NCI-H510A (cell line): ENCODE measurements at places on chromosomes 4 and X.

GRCh38 chrX:124226129-124226528 lies 106.3 kb upstream of the TEX13D start:
- no peak for DNase-seq

DNA sequence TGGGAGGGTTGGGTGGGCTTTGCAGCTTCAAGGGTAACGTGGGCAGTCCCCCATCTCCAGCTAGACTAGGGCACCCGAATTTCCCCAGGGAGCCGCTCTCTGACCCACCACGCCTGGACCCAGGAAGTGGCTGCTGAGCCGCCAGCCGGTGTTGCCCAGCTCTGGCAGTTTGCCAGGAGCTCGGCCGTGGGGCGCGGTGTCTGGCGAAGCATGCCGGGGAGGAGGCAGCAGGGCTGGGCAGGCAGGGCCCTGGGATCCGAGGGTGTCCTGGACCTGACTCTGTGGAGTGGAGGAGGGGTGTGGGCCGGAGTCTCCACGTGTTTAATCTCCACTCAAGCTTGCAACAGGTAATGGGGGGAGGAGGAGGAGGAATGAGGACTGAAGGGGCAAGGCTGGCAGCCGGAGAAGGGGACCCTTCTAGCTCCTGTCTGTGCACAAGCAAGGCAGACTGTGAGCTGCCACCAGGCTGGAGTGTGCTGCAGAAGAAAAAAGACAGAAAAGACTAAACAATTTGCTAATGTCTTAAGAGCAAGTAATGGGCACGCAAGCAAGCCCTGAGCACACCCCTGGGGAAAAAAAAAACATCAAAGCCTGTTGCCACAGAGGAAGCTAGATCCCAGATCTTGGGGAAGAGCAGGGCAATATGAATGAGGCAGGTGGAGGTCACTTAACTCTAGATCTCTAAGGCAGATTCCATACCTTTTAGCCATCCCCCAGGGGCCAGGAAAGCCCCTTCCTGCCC lies 2.4 kb downstream of the LONRF3 start:
- peak; percentile 5 for DNase-seq

- DNase-seq: no peak
These were observed 43.6 kb upstream of the TLR3 start for GRCh38 chr4:186025408-186025690.

GRCh38 chrX:13179100-13179499 lies 134.7 kb upstream of the FAM9C start:
- no peak for DNase-seq

DNA sequence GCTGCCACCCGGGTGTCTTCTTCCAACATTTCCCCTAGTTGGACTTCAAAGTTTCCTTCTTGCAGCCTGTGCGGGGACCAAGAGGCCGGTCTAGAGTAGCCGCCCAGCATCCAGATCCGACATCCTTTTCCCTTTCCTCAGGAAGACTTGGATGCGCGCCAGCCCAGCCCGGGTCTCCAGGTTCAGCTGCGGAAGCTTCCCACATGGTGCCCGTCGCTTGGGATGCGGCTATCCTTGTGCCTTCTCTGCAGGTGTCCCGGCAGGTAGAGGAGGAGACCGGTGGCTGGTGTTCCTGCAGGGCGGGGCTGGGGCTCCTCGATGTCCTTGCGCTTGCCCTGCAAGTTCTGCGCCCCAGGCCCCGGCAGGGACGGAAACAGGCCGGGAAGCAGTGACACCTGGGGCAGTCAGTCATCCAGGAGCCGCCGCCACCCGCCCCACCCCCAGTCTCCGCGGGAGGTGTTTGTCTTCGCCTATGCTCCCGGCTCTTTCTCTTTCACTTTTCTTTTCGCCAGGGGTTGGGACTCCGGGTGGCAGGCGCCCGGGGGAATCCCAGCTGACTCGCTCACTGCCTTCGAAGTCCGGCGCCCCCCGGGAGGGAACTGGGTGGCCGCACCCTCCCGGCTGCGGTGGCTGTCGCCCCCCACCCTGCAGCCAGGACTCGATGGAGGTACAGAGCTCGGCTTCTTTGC lies at the start of gene IL15:
Gene IL15 (plus strand): TSS at position 502 of the 689 bp plus-strand sequence. CDS start 82,882 bp downstream, outside the sequence.
- DNase-seq: peak; percentile 33
